ENCODE measurements at places on chromosomes 2 and 18. TPM values are rescaled to one million over a fixed set of nuclear protein-coding genes. Genes with fewer than 3 reads are reported as not detected.

PMAIP1 gene
- total RNA-seq, result 100 TPM

HS1BP3 gene
- 10.1 TPM for total RNA-seq

- DNase-seq, result no peak
These were observed 14.3 kb upstream of the PIEZO2 start for GRCh38 chr18:11163665-11164064.

GRCh38 chr2:142112757-142113221, 18.0 kb downstream of the LRP1B start:
- no peak for DNase-seq

GRCh38 chr2:232533944-232534710, 5.4 kb upstream of the CHRNG start:
- no peak for DNase-seq

- DNase-seq, result no peak
These were observed 134.5 kb downstream of the ASB1 start for GRCh38 chr2:238561230-238561629.

DNA sequence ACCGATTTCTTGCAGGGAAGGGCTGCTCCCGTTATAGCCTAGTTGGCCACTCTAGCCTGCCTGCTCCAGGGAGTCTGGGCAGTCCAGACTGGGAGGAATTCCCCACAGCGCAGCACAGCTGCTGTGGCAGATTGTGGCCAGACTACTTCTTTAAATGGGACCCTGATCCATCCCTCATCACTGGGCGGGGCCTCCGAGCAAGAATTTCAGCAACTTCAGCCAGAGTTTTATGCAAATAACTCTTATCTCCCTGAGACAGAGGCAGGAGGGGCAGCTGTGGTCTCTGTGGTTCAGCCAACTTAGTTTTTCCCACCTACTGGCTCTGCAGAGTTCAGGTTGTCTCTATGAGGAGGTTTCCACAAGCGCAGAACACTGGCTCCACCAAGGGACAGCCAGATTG, 1583.2 kb downstream of the SUCLG1 start:
- DNase-seq, result no peak

DNA sequence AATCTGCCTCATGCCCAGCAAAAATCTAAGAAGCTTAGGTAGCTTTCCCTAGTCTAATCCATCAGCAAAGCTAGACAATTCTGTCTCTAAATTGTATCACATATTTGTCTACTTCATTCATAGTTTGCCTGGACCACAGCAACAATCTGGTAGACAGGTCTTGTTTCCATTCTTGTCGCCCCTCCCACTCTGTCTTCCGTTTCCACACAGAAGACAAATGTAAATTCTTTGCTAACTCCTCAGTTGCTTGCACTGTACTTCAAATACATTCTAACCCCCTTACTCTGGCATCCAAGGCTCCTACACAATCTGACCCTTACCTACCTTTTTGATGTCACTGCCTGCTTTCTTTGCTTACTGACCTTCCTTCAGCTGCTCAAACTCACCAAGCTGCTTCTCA, 40.1 kb downstream of the THUMPD2 start:
- DNase-seq, result no peak

DNA sequence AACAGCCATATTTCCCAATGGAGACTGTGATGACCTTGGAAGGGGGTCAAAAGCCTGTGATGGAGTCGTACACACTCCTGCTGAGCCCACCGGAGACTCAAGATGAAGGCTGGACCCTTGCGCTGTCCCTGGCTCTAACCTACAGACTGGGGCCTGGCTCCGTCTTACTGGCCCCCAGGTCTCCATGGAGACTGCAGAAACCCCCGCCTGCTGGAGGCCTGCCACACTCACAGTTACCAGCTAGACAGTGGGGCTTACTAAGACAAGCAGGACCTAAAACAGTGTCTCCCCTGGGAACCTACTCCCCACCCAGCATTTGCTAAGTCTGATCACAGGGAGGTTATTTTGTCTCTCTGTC, 9.6 kb downstream of the C2orf72 start:
- no peak for DNase-seq

DNA sequence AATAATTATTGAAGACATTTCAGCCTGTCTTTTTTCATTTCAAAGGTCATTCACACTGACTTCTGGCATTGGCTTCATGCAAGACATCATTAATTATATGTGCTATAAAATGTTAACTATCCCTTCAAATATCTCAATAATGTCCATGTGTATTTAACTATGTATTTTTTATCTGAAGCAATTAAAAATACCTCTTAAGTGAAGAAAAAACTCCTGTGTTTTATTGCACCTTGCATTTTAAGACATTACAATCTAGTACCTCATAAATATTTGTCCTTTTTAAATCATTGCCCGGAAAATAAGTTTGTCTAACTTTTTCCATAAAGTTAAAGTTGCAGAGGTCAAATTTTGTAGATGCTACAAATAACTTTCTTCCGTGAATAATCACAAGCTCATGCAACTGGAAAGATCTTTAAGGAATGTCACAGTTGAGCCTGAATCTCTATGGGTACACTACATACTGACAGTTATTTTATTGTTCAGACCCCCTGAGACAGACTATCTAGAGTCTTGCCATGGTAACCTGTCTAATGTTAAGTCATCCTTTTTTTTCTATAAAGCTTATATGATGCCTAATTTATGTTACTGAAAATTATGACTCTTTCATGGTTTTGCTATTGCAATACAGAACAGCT, 38.4 kb upstream of the COBLL1 start:
- no peak for DNase-seq

GRCh38 chr2:230346921-230347533, 20.0 kb downstream of the SP140L start:
- no peak for DNase-seq

GRCh38 chr2:146455325-146455724, 1389.5 kb upstream of the ACVR2A start:
- DNase-seq, result no peak

DNA sequence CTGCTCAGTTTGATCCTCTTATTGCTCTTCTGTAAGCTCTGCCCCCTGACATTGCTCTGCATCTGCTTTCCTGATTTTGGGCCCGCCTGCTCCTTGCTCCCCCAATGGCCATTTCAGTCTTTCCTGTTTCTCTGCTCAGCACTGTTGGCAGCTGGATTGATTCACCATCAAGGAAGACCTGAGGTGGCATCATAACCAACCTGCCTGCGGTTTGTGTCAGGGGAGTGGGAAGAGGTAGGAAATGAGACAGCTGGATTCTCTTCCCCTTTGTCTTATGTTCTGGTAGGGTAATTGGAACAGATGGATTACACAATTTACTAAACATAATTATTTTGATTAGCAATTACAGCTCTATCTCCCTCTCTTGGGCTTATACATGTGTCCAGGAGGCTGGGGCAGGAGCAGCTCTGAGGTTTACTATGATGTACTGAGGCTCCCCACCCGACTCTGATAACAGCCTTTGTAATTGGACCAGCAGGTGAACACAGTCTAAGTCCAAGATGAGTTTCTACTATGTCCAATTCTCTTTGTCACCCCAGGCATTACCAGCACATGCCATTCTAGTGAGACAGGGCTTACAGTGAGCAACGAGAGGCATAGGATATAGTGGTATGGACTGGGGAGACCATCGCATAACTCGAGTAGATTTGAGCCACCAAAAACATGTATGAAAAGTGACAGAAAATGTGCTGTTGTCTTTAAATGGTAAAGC, 151.8 kb upstream of the MMADHC start:
- no peak for DNase-seq

GRCh38 chr2:16031058-16031847, 90.9 kb downstream of the MYCN start:
- DNase-seq, result no peak

DNA sequence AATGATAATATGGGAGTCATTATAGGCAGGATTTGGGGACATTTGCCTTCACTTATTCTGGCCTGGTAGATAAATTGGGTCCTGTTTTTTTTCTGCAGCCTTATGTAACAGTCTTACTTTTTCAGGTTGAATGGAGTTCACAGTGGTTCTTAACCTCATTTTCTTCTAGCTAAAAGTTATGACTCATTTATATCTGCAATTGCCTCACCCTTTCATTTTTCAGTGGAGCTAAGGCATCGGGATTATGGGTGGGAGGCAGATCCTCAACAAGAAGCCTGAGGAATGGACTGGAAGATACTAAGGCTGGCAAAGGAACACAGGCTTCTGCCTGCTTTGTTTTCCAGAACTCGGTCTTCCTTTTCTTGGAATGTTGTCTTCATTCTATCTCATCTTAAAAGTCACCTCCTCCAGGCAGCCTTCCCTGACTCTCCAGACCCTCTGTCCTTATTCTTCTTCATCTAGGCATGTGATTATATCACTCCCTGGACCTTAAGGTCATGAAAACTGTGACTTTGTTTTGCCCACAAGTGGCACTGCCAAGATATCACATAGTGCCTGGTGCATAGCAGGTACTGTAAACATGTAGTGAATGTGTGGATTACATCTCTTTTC, 41.0 kb upstream of the ACSL3 start:
- DNase-seq, result no peak

DNA sequence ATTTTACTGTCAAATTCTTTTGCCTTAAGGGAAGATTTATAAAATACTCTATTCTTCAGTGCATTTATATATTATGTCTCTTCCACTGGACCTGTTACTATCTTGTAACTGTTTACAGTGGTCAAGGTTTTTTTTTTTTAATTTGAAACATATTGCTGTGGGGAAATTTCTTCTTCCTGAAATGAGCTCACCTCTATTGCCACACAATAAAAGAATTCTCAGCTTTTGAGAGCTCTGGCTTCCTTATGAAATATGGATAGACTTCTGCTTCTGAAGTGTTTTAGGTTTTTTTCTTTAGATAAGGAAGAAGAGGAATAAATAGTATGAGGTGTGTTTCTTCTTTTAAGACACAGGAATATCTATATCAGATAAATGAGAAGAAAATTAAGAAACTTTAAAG, 7.7 kb downstream of the VRK2 start:
- DNase-seq, result no peak

GRCh38 chr18:1994471-1994870, 576.8 kb downstream of the METTL4 start:
- DNase-seq, result no peak

GRCh38 chr2:144466637-144467036, 53.3 kb downstream of the ZEB2 start:
- no peak for DNase-seq

DNA sequence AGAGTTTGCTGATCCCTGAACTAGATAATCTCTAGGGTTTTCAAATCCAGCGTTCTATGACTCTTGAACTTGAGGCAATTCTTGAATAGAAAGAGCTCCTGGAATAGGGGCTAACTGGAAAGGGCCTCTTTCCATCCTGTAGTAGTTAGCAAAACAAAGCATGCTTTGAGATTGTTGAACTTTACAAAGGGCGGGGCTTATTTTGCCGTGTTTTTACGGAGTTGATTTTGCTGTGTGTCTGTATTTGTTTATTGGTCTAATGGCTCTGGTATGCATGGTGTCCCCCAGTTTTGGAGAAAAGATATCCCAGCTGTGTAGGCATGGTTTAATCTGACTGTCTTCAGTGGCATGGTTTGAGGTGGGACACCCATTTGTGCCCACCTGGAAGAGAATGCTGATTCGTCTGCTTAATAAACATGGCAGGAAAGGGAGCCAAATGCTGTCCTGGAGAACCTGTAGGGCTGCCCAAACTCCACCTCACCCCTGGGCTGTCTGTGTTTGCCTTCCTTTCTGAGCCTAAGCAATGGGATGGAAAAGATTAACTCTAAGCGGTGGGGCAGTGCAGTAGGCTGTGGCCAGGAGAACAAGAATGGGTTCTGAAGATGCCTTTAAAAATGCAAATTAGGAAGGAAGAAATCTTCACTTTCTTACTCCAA, 74.1 kb upstream of the FOSL2 start:
- no peak for DNase-seq

Data from CD4-positive, alpha-beta T cell (primary cell).